HCEC 1CT (cell line): ENCODE measurements at places on chromosomes 6 and 20.

DNA sequence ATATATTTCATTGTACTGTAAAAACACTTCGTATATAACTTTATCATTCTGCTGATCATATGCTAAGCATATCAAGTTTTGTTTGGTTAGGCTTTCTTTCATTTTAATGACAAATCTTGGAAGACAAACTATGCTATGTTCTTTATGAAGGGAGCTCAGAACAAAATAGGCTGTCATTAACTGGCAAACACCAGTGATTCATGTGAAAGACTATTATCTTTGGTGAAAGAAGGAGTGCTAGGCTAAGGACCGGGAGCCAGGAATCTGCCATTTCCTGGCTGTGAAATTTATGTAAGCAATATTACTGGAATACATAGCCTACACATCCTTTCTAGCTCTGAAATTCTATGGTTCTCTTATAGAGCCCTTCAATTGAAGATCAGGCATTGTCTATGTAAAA is 136.2 kb upstream of the CCN2 start:
- DNase-seq: no peak

GRCh38 chr6:122671251-122671650 is 61.0 kb downstream of the PKIB start:
- no peak for DNase-seq

DNA sequence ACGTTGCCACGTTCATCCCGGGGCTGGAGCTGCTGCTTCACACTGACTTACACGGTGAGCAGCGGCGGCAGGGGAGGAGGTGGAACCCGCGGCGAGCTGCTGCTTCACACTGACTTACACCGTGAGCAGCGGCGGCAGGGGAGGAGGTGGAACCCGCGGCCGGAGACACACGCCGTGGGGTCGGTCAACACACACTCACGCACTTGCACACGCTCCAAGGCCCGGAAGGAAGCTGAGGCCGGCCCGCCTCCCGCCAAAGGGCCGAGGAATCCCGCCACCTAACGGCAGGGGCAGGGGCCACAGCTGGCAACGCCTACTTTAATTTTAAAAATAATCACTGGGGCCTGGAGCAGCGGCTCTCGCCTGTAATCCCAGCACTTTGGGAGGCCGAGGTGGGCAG is 94.4 kb upstream of the FOXC1 start:
- no peak for DNase-seq

GRCh38 chr6:168049706-168050224 is 29.2 kb downstream of the FRMD1 start:
- no peak for DNase-seq

- DNase-seq: no peak
Observed at GRCh38 chr20:46127396-46128010, 9.4 kb downstream of the CD40 start.

DNA sequence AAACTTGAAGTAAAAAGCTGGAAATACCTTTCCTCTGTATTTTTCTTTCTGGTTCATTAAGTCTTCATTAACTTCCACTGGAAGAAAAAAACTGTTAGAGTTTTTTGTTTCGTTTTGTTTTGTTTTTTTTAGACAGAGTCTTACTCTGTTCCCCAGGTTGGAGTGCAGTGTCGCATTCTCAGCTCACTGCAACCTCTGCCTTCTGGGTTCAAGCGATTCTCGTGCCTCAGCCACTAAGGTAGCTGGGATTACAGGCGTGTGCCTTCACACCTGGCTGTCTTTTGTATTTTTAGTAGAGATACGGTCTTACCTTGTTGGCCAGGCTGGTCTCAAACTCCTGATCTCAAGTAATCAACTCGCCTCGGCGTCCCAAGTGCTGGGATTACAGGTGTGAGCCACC is 14.9 kb downstream of the RPF2 start:
- DNase-seq: no peak

GRCh38 chr20:43955750-43956191 is 41.1 kb downstream of the TOX2 start:
- no peak for DNase-seq

DNA sequence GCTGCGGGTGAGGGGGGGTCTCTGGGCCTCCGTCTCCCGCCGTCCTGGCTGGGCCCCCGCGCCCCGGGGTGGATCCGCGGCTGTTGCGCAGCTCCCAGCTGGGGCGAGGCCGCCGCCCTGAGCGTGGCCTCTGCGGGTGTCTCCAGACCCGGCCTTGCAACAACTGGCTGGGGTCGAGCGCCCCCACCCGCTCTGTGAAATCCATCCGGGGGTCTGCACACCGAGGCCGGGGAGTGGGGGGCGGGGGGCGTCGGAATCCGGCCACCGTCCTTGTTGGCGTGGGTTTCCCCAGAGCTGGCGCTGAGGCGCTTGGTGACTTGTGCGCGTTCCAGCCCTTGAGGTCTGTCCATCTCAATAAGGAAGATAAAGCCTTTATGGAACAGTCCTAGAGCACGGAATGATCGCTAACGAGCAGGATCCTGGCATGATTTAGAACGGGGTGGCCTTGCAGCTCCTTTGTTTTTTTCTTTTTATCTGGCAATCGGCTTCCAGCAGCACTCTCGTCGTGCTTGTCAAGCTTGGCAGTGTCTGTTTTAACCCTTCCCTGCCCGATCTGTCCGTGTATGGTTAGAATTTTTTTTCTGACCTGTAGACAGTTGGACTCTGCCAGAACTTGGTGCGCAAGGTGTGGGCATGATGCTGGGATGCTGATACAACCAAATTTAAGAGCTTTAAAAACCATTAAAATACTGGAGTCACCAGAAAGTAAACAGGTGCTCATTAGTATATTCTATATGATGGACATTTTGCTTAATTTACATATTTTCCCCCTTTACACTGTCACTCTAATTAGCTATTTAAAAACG is 675 bp downstream of the DSTN start:
- DNase-seq: peak; percentile 51

DNA sequence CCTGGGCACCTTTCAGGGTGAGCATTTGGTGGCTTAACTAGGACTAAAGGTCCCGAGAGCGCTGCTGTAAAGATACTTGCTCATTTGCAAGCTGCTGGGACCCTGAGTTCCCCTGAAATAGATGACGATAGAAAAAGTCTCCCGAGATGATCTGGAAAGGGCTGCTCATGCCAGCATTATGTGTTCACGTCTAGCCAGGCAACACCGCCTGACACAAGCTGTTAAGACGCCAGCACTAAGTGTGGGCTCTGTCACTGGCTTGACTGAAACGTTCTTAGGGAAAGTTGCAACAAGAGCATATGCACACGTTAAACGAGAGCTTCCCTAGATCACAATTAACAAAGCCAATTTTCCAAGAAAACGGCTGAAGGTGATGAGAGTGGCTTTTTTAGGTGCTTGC is 113.7 kb downstream of the SLC23A2 start:
- DNase-seq: no peak

DNA sequence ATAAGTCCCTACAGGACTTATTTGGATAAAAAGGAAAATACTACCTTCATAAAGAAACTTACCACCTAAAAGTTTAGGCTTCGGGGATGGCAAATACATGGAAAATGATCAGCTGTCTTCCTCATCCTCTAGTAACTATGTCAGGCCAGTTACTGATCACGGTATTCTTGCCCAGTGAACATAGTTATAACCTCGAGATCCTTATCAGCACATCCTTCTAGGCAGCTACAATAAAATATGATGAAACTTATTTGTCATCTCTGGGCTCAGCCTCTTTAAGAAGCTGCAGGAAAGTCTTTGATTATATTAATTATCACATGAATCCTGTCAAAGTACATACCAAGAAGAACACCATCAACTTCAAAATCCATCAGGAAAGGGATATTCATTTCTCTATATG is 41.8 kb downstream of the SF3B5 start:
- no peak for DNase-seq

- no peak for DNase-seq
Observed at GRCh38 chr6:142400495-142400894, 98.7 kb downstream of the ADGRG6 start.

DNA sequence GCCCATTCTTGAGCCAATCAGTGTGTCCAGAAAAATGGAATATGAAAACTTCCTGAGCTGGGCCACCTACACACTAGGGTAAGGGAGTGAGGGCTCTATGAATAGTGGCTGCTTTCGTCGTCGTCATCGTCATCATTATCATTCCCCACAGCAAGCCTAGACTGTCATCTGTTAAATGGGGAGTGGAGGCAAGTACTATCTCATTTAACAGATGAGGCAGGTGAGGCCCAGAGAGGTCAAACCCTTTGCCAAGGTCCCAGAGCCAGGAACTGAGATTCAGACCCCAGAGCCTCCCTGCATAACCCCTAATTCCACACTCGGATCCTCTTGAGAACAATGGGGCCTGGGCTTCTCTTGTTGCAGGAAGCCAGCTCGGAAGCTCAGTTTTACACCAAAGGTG is 20.6 kb downstream of the BPIFB1 start:
- no peak for DNase-seq

GRCh38 chr20:31945785-31946184 is 6.1 kb downstream of the PDRG1 start:
- DNase-seq: no peak

GRCh38 chr6:121190122-121190521 is 144.2 kb downstream of the TBC1D32 start:
- DNase-seq: no peak

- DNase-seq: no peak
Observed at GRCh38 chr20:22268675-22269074, 315.7 kb downstream of the FOXA2 start.

- DNase-seq: no peak
Observed at GRCh38 chr6:16139556-16139955, 10.7 kb downstream of the MYLIP start.

DNA sequence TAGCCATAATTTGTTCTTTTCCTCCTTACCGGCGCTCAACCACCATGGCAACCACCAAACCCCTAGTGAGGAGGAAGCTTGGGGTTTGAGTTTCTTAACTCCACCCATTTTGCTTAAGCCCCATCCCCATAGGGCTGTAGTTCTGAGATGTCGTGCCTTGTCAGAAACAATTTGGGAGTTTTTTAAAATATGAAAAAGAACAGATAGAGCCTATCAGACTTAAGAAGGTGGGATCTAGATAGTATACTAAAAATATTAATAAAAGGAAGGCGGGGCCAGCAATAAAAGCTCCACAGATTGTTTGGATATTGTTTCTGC is 5.6 kb downstream of the BRD2 start:
- peak; percentile 51 for DNase-seq

DNA sequence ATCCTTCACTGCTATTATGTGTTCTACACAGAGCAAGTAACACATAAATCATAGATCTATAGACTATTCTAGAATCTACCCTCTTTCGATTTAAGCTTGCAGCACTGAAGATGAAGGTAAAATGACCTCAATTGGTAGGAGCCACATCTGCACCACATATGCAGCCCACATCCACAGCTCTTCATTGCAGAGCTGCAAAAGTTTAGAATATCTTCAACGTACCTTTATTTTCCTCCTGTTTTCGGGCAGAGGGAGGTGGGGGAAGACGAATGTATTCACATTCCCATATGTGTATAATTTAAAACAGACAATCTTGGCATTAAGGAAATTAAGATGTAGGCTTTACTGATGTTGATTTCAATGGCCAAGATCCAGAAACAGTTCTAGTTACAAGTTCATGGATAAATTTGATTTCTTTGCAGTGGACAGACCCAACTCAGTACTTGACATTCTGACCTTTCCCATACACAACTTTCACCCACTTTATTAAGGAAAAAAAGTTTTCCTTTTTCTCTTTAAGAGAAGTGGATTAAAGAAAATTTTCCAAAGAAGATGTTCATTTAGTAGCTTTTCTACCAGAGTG is 14.0 kb downstream of the EPB41L2 start:
- DNase-seq: no peak

DNA sequence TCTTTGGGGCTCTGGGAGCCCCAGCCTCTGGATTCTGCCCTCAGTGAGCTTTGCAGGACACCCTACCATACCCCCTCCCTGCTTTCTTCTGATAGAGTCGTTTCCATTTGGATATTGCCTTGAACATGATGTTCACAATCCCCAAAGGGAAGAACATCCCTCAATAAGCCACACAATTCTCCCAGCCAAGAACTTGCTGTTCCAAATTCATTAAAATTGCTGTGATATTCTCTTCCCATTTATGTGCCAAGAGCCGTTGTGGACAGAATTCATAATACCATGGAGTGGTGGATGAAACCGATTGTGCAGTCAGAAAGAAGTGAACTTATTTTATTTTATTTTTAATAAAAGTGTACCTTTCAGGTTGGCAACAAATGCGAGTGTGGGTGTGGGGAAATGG is 95.8 kb downstream of the DHX35 start:
- DNase-seq: no peak

- DNase-seq: no peak
Observed at GRCh38 chr6:22036275-22036674, 260.6 kb downstream of the PRL start.
